Kidney epithelial cell (primary cell): ENCODE measurements at places on chromosomes 13 and 19. TPM values are rescaled to one million over a fixed set of nuclear protein-coding genes. Genes with fewer than 3 reads are reported as not detected.

MCF2L gene
- 12.3 and 13.8 TPM in 2 replicates for total RNA-seq

GRCh38 chr19:40370997-40371801 is 18.8 kb downstream of the HIPK4 start:
- DNase-seq = no peak

MBD3L3 gene
- not detected in 2 replicates for total RNA-seq

DNA sequence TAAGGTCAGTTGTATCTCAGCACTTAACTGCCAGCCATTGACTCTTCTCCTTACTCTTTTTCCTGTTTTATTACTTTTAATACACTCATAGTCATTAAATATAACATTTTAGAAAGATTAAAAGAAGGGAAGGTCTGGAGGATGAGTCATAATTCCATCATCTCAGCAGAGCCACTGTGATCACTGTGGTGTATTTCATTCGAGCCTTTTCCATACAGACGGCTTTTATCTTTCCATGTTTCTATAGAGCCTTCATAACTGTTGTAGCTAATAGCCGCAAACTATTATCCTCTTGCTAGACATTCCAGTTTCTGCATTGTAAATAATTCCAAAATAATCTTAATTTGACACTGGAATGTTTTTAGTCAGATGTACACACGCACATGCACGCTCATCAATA is 4.7 kb upstream of the FLT1 start:
- DNase-seq = no peak
